ENCODE measurements at places on chromosomes 5 and 9. TPM values are rescaled to one million over a fixed set of nuclear protein-coding genes. Genes with fewer than 3 reads are reported as not detected.

SPATA31D4 gene
- total RNA-seq = not detected

SARDH gene
- total RNA-seq = 4.1 TPM

- DNase-seq = no peak
These were observed 55.7 kb upstream of the EQTN start for GRCh38 chr9:27352457-27353165.

DNA sequence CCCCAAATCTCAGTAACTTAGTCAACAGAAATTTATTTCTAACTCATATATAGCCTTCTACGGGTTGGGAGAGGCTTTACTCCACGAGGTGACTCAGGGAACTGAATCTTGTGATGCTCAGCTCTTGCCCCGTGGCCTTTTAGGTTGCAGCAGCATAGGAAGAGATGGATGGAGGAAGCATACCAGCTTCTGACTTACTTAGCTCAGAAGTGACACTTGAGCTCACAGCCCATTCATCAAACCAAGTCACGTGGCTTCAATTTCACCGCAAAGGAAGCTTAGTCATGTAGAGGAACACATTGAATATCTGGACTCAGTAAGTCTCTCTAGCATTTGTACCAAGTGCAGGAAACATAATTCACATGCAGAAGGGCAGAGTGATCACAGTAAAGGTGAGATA is 124.1 kb upstream of the KCNN2 start:
- DNase-seq = no peak

DNA sequence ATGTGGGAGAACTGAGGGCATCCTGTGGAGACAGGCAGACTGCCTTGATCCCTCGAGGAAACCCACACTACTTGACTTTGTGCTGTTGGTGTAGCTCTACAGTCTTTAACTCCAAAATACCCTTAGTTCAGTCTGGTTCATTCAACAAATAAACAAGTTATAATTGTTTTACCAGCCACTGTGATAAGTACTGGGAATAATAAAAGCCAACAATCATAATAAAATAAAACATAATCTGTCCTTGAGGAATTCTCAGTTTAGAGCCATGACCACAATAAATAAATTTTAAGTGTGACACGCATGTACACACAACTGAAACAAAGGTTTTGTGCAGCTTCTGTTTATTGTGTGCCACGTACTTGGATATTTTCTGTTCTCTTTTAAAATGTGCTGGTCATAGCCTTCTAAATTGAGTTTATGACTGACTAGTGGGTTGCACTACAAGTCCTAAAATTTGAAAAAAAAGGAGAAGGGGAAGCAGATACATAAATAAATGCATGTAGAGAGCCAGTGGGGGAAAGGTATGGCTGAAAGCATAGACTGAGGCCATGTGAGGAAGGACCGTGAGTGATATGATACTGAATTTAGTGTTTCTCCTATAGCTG is 6.2 kb upstream of the SCAMP1 start:
- no peak for DNase-seq

CPEB4 gene
- 56.4 TPM for total RNA-seq

- no peak for DNase-seq
These were observed 41.4 kb downstream of the AUH start for GRCh38 chr9:91320299-91320698.

TAS2R1 gene
- total RNA-seq = not detected

DNA sequence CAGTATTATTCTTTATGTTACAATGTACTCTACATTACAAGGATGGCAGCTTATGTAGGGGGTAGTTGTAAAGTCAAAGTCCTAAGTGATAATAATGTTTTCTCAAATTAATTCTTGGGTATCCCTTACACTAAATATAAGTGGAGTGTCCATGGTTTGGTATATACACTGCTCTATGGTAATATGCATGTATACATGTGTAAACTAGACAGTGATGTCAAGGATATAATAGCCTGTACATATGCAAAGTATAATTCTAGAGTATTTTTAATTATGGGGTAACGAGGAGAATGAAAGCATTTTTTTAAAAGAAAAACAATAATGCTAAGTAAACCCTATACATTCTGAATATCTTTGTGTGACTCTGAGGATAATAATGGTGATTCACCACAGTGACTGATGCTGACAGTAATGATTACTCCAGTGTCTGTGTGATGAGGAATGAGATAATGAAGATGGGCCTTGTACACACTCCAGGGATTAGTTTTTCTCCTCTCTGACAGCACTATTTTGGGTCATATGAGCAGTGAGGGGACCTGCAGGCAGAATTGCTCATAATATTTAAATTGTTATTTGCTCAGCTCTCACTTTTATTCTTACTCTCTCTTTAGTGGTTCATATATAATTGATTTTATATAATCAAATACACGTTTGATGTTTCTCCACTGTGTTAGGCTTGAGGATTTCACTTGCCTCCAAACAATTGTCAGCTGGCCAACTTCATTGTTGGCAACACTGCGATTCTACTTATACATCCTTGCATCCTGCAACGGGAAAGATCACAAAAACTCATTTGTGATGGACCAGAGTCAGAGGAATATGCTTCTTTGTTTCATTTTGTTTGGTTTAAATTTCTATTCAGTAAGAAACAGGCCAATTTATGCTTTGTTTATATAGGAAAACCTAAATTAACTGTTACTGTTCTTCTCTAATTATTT is 88.2 kb downstream of the NREP start:
- DNase-seq = no peak

GRCh38 chr5:29239606-29240005 is 1953.9 kb upstream of the CDH6 start:
- no peak for DNase-seq

GRCh38 chr5:135501965-135502364 is 33.8 kb downstream of the NEUROG1 start:
- no peak for DNase-seq

GRCh38 chr9:112489039-112489546 is 2.5 kb downstream of the KIAA1958 start:
- DNase-seq = no peak

GRCh38 chr9:119500072-119500771 is 131.0 kb upstream of the BRINP1 start:
- no peak for DNase-seq

DNA sequence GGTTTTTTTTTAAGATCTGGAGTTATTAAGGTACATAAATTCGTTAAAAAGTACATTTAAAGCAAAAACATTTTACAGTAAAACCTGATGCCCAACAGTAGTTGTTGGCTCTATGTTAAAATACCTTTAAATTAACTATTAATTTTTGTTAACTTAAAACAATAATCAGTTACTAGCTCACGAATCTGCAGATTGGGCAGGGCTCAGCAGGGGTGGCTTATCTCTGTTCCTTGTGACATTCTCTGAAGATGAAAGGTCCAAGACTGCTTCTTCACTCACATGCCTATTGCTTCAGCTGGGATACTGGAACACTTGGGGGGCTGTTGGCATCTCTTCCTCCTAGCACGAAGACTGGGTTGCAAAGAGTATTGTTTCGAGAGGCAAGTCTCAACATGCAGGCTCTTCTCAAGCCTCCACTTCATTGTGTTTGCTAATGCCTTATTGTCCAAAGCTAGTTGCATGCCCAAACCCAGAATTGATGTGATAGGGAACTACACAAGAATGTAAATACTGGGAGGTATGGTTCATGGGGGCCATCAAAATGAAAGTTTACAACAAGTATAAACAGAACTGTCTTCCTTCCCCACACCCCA is 46.6 kb downstream of the MAP3K1 start:
- no peak for DNase-seq

Measured in ureter (tissue), 1 donor.